Karpas-422 (cell line): ENCODE measurements at places on chromosomes 1 and 21. TPM values are rescaled to one million over a fixed set of nuclear protein-coding genes. Genes with fewer than 3 reads are reported as not detected.

DNA sequence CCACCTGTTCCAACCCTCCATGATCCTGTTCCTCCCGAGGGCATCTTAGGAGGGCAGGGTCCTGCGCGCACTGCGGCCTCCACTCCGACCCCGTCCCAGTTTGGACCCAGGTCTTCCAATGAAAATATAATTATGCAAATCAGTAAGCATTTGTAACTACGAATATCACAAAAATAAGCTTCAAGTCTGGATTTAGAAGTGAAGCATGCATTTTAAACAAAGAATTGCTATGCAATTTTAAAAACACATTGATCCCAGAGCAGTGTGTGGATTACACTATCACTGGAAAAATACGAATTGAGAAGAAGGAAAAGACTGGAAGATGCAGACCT, 673 bp downstream of the PRMT2 start:
- H3K27ac ChIP-seq: no peak overlapping the region
- no peaks in the 10 kb centered on the region for H3K27me3 ChIP-seq
- no peak for DNase-seq
- H3K4me1 ChIP-seq: peaks cover 44% of the 10 kb centered on the region
- H3K4me3 ChIP-seq: peak overlapping the region; percentile 88

- H3K4me1 ChIP-seq: 0 out of 2 replicates have a peak, but pooled peaks cover 3% of the 10 kb centered on the region
- H3K27ac ChIP-seq: no peak overlapping the region
- no peak for DNase-seq
- H3K36me3 ChIP-seq: no peaks in the 10 kb centered on the region
- H3K4me3 ChIP-seq: no peak overlapping the region
Observed at GRCh38 chr1:168420177-168420576, 123.6 kb downstream of the XCL2 start.

GRCh38 chr21:31282095-31282709, 61.9 kb downstream of the TIAM1 start:
- H3K27me3 ChIP-seq: no peaks in the 10 kb centered on the region
- H3K36me3 ChIP-seq: no peaks in the 10 kb centered on the region
- H3K4me3 ChIP-seq: no peak overlapping the region
- no peak overlapping the region for H3K27ac ChIP-seq

GRCh38 chr1:175234639-175235038, 42.1 kb upstream of the KIAA0040 start:
- H3K36me3 ChIP-seq: no peaks in the 10 kb centered on the region
- no peak for DNase-seq
- H3K4me1 ChIP-seq: peaks cover 16% of the 10 kb centered on the region
- no peaks in the 10 kb centered on the region for H3K27me3 ChIP-seq

- H3K36me3 ChIP-seq: no peaks in the 10 kb centered on the region
- H3K27ac ChIP-seq: no peak overlapping the region
- H3K4me1 ChIP-seq: no peaks in the 10 kb centered on the region
- no peak overlapping the region for H3K4me3 ChIP-seq
- H3K27me3 ChIP-seq: no peaks in the 10 kb centered on the region
Observed at GRCh38 chr1:228475812-228476211, 11.4 kb upstream of the RNF187 start.

DNA sequence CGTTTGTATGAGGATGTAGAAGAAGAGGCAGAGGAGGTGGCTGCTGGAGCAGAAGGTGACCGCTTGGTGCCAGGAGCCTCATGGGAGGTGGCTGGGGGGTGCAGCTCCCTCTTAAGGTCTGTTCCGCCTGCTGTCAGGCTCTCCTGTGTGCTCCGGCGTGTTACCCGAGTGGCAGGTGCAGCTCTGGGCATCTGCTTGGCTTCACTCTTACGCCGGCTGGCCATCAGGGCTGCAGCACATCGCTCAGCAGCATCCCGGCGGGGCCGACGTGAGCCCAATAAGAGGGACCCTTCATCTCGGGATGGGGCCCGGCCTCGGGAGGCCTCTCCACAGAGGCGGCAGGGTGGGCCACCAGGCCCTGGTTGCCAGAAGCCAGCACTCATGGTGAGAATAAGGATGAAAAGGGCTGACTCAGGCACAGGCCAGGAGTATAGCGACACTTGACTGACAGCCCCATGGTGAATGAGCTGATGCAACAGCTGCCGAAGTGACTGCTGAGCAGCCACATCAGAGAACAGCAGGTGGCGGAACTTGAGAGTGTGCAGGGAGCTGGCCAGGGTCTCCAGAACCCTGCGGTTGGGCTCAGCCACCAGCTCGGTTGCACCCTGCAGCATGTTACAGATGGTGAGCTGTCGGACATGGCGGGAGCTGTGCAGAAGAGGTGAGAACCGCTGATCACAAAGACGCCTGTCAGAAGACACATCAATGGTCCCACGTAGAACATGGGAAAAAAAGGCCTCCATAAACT, 17.5 kb downstream of the LRRC41 start:
- H3K36me3 ChIP-seq: peaks cover 29% of the 10 kb centered on the region; the same call in 1 of the 2 replicates
- DNase-seq: no peak
- no peak overlapping the region for H3K27ac ChIP-seq
- H3K27me3 ChIP-seq: no peaks in the 10 kb centered on the region
- H3K4me3 ChIP-seq: no peak overlapping the region

GRCh38 chr1:35573198-35574124, at the start of gene TFAP2E:
TSS of gene TFAP2E (plus strand) at chr1:35573314. CDS start at chr1:35573578, 264 bp downstream.
- DNase-seq: no peak
- H3K4me3 ChIP-seq: no peak within 1 kb of the TSS
- H3K36me3 ChIP-seq: no peaks in the 10 kb centered on the region
- H3K4me1 ChIP-seq: peaks cover 15% of the 10 kb centered on the region

- no peak overlapping the region for H3K27ac ChIP-seq
- no peaks in the 10 kb centered on the region for H3K36me3 ChIP-seq
- no peaks in the 10 kb centered on the region for H3K27me3 ChIP-seq
- H3K4me1 ChIP-seq: peaks cover 13% of the 10 kb centered on the region
Observed at GRCh38 chr1:192940658-192941057, 118.5 kb downstream of the UCHL5 start.

- H3K4me3 ChIP-seq: no peak overlapping the region
- DNase-seq: no peak
- no peaks in the 10 kb centered on the region for H3K4me1 ChIP-seq
Observed at GRCh38 chr1:175871647-175872046, 128.3 kb upstream of the TNR start.

- no peak overlapping the region for H3K4me3 ChIP-seq
- H3K27ac ChIP-seq: no peak overlapping the region
- no peak for DNase-seq
- H3K27me3 ChIP-seq: no peaks in the 10 kb centered on the region
Observed at GRCh38 chr1:245404527-245404926, 249.7 kb downstream of the KIF26B start.

Gene TEDDM1
- not detected in 2 replicates for total RNA-seq

Gene NECTIN4
- not detected in 2 replicates for total RNA-seq

Gene OLFML2B
- not detected in 2 replicates for total RNA-seq

Gene HES4
- total RNA-seq: not detected in 2 replicates
